ENCODE measurements at places on chromosomes 7 and 10.
A peak's percentile ranks its signal among the peaks of the same experiment; 100 is the strongest.

DNA sequence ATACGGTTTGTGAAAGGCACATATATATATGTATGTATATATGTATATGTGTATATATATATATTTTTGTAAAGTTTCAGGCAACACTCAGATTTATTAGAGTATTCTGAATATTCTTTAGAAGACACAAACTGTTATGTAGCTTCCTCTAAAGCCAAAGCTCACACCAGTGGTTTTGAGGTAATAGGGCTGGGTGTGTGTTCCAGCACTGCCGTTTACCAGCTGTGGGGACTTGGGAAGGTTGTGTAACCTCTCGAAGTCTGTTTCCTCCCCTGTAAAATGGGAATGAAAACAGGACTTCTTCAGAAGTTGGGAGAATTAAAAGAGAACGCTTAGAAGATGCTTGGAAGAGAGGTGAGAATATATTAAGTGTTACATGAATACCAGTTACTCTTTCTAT lies 94.8 kb downstream of the PRPF18 start:
- DNase-seq: no peak

GRCh38 chr7:3157566-3158287 lies 114.1 kb upstream of the CARD11 start:
- no peak for DNase-seq

GRCh38 chr10:17506390-17506789 lies 52.0 kb upstream of the ST8SIA6 start:
- DNase-seq: no peak

- no peak for DNase-seq
Measured at GRCh38 chr10:53298443-53298842, 525.9 kb upstream of the MBL2 start.

- no peak for DNase-seq
Measured at GRCh38 chr10:97514344-97514743, 15.6 kb downstream of the UBTD1 start.

DNA sequence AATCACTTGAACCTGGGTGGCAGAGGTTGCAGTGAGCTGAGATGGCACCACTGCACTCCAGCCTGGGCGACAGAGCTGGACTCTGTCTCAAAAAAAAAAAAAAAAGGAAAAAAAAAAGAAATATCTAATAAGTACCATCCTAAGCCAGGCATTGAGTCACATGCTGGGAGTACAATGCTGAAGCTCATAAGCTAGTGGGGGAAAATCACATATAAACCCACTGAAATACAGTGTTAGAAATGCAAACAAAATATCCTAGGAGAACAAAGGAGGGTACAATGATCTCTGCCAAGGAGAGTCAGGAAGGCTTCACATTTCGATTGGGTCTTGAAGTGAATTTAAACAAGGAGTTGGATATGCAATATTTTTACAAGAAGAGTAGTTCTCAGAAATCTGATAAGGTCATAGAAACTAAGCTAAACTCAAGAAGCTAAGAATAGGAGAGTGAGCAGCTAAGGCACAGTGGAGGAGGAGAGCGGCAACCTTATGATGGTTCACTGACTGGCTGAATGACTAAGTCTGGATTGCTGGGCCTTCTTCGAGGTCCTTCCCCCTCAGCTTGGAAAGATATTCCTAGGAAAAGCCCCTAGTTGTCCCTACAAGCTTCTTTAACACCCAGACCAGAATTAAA lies 115.5 kb downstream of the PHTF2 start:
- DNase-seq: no peak

DNA sequence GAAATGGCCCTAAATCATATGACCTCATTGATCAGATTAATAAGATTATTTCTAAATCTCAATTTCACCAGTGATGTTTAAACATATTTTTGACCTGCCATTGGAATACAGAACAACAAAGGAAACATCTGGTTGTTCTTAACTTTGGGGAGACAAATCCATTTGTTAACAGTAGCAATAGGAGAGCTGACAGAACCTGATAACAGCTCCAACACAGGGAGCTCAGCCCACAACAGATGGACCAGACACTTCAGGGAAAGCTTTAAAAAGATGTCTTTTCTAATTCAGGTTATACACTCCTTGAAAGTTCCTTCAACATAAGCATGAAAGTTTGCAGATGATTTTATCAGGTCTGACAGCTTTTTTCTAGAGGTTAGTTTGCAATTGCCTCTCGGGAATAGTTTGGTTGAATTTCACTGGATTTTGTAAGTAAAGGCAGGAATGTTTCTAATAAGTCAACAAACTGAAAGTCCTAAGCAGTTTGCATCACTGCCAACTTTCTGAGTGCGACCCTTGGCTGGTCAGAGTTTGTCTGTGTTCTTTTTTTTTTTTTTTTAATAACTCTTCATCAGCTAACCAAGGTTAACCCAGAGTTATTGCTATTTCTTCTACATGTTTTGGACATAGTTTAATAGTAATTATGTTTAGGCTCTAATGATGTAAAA lies 6.5 kb upstream of the MET start:
- DNase-seq: no peak

- DNase-seq: no peak
Measured at GRCh38 chr10:109880886-109881768, 42.2 kb downstream of the XPNPEP1 start.

GRCh38 chr7:142587578-142588191 lies 161.6 kb upstream of the PRSS1 start:
- peak; percentile 54 for DNase-seq

DNA sequence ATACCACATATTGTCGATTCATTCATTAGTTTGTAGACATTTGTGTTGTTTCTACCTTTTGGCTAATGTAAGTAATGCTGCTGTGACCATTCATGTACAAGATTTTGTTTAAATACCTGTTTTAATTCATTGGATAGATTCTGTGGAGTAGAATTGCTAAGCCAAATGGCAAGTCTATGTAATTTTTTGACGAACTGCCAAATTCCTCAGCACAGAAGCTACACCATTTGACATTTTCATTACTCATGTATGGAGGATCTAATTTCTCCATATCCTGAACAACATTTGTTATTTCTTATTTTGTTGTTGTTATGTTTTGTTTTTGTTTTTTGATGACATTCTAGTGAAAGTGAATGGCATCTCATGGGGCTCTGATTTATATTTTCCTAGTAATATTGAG lies 1351.3 kb upstream of the SORCS1 start:
- DNase-seq: no peak

GRCh38 chr10:90865401-90865800 lies 6.4 kb upstream of the RPP30 start:
- no peak for DNase-seq

DNA sequence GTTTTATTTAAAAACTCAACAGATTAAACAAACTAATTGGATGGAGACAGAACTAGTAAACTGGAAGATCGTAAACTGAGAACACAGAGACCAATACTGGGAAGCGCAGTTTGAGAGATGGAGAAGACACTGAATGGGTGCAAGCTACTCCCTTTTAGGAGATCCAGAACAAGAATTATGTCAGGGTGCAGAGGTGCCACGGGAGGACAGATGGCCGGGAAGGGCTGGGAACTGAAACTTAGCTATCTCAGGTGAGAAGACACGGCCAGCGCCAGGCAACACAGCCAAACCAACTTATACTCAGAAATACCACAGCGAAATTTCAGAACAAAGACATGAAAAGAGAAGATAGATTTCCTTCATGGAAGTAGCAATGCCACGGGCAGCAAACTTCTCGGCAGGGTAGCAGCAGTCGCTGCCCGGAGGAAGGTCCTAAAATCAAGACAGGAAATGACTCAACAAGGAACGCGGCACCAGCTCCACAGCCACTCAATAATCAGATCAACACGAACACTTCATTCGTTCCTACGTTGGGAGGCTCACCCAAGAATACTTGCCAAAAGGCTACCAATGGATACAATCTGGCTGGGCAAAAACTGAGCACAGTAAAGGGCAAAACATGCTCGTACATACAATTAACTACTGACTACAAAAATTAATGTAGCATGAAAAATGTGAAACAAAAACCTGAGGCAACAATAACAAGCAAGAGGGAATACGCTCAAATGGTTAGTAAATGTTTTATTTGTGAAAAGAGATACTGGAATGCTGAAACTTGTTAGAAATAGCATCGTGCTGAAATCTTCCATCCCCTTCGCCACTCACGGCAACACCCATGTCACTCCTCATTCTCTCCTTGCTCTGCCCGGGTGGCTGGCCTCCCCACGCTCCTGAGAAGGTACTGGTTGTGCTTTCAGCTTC lies 2.2 kb upstream of the LRRC27 start:
- peak; percentile 60 for DNase-seq

DNA sequence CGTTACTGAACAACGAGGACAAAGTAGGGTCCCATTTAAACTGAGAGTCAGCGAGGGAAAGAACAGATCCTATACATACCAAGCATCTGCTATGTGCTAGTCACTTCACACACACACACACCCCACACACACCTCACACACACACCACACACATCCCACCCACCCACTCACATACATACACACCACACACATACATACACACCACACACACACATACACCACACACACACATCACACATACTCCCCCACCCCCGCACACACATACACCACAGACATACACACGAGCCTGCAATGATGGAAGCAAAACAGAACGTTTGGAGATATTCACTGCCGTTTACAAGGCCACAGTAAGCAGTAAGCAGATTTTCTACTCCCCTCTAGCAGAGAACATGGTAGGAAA lies 607 bp upstream of the GRB10 start:
- no peak for DNase-seq

DNA sequence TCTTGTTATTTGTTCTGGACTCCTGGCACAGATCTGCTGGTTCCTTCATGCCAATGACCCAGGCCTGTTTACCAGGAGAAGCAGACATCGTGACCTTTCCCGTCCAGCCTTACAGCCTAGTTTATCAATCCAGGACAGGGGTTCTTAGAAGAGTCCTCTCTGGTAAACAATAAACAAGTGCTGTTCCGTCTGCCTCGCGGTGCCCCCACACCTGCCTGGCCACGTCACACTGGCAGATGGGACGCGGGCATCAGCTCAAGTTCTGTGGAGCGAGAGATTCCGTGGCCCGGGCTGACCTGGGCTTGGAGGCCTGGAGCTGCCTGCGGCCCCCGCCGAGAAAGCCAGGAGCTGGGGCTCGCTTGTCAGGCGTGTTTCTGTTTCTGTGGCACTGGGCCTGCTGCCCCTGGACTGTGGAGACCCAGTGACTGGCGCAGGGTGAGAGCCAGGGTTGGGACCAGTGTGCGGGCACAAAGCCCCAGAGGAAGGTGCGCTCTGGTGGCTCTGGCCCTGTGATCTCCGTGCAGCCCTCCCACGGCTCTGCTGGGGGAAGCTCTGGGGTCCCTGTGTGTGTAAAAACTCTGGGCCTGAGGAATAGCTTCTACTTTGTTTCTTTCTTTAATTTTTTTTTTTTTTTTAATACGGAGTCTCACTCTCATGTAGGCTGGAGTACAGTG lies 28.4 kb upstream of the PFKFB3 start:
- DNase-seq: no peak

- DNase-seq: no peak
Measured at GRCh38 chr7:155191137-155191536, 106.5 kb upstream of the INSIG1 start.

GRCh38 chr10:100723770-100724530 lies 21.4 kb upstream of the PAX2 start:
- DNase-seq: no peak

DNA sequence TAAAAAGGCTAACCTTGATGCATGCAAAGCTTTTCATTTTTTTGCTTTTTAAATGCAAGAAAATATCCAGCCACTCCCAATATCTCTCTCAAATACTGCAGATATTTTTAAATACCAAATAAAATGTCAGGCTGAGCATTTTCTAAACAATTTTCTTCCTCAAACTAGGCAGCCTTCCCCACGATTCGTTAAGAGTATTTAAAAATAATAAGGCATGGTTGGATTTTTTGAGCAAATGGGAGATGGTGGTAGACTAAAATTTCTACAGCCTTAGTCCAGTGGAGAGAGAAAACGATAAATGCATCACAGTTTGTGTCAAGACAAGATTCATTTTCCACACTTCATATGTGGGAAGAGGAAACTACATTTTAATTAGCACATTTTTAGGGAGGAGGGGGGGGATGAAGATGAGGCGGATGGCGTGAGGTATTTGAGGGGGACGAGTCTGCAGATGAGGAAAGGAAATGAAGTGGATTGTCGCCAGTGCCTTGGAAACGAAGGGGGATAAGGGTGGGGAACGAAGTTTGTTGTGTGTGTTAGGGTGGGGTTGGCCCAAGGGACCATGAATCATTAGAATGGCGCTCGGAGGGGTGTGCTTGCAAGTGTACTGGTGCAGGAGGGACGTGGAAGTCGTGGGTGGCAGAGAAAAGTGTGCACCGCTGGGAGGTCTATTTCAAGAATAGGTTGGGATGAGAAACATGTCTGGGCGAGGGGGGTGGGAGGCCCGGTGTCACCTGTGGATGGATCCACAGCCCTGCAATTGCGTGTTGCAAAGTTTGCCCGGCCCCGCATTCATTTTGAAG lies 1.2 kb upstream of the ADD3 start:
- DNase-seq: peak; percentile 30

DNA sequence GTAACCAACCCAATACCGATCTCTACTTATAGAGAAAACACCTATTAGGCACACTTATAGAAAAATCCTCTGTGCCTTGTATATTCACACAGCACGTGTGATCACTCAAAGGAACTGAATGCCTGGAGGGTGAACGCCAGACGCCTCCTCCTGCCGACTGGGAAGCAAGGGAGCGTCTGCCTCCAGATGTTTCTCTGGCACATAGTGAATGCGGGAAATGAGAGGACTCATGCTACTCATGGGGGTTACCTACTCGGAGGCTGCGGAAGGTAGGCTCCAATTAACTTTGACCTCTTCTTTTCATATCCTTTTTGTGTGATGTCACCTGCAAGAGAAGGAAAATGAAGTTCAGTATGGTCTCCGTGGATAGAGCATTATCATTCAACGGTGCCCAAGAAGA lies 203.3 kb downstream of the DIP2C start:
- no peak for DNase-seq

GRCh38 chr7:158032561-158033115 lies 555.0 kb downstream of the PTPRN2 start:
- no peak for DNase-seq

- DNase-seq: no peak
Measured at GRCh38 chr10:78185693-78186055, 152.0 kb downstream of the RPS24 start.

- DNase-seq: peak; percentile 72
Measured at GRCh38 chr7:111903797-111904196, 302.4 kb downstream of the DOCK4 start.

DNA sequence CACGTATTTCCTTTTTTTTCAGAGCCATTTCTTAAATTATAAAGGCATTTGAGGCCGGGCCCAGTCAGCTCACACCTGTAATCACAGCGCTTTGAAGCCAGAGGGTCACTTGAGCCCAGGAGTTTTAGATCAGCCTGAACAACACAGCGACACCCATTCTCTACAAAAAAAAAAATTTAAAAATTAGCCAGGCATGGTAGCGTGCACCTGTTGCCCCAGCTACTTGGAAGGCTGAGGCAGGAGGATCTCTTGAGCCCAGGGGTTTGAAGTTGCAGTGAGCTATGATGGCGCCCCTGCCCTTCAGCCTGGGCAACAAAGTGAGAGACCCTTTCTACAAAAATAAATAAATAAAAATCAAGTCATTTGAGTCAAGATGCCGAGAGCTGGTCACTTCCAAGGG lies 3.0 kb downstream of the TMEM130 start:
- no peak for DNase-seq

- no peak for DNase-seq
Measured at GRCh38 chr10:75170215-75170614, 40.4 kb upstream of the VDAC2 start.

Data from RWPE1 (cell line).